ENCODE measurements at places on chromosomes 3 and 15.

GRCh38 chr15:52527911-52528563 is 643 bp downstream of the MYO5A start:
- no peak for DNase-seq

DNA sequence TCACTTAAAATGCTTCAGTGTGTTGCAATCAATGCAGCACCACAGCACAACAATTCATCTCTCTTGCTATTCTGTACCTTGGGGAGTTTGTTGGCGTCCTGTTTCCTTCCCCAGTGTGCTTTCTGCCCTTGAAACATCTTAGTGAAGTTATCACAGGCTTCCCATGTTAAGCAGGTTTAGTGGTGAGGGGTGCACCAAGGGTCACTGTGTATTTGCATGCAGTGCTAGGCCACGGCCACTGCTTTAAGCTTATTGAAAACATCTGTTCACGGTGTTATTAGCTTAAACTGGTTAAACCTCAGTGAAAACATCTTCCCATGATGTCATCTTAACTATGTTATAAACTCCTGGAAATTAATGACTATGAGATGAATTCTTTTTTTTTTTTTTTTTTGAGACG is 217.3 kb upstream of the GOLIM4 start:
- no peak for DNase-seq

- DNase-seq = no peak
Observed at GRCh38 chr3:130662501-130662996, 84.1 kb downstream of the PIK3R4 start.

DNA sequence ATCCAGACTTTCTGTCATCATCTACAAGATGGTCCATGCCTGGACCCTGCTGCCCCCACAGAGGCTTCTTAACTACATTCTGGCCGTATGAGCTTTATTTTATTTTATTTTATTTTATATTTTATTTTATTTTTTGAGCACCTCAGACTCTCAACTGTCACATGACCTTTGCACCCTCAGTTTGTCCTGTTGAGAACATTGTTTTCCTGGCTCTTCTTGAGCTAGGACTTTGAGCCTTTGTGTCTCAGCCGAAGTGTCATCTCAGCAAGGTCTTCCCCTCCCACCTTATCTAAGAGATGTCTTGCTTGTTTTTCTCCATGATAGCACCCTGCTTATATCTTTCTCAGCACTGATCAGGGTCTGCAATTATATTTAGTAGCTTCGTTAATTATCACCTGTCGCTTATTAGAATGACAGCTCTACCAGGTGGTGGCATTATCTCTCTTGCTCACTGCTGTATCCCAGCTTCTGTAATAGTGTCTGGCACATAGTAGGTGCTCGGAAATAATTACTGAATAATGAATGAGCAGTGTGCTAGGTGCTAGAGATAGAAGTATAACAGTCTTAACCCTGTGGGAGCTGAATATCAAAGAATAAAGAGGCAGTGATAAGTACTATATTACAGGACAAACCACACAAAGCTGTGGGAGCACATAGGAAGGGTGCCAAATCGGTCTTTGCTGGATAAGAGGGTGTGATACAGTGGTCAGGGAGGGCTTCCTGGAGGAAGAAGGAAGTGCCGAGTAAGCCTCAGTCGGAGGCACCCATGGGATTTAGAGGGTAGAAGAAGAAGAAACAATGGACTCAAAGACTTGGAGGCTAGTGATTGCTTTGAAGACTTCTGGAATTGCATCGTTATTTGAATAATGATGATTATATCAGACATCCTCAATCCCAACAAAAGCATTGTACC is 136.2 kb downstream of the ITPR1 start:
- no peak for DNase-seq

GRCh38 chr3:145623349-145623748 is 537.6 kb downstream of the PLOD2 start:
- no peak for DNase-seq

DNA sequence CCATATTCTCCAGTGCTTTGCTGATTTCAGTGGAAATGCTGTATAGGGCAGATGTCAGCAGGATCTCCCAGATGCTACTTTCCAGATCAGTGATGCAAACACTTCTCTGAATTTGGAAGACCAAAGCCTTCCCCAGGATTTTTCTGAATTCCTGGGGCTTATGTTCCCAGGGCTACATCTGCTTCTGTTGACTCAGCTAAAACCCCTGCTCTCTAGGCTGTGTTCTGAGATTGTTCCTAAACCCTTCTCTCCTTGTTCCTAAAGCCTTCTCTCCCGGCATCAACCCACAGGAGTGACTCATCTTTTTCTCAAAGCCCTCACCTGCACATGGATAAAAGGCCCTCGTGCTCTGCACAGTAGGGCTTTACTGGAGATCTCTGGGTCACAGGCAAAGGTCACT is 35.5 kb downstream of the FAH start:
- no peak for DNase-seq

DNA sequence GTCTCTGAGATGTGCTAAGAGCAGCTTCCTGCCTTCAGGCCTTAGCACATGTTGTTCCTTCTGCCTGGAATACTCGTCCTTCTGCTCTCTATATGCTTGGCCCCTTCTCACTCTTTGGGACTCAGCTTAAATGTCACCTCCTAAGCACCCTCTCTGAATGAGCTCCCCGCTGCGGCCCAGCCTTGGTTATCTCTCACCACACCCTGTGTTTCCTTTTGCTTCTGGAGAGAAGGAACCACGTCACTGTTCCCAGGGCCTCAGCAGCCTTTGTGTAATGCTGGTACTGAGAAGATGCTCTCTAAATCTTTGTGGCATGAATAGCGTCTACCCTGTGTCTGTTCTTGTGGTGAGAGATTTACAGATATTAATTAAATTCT is 2.2 kb downstream of the FAH start:
- DNase-seq = no peak

DNA sequence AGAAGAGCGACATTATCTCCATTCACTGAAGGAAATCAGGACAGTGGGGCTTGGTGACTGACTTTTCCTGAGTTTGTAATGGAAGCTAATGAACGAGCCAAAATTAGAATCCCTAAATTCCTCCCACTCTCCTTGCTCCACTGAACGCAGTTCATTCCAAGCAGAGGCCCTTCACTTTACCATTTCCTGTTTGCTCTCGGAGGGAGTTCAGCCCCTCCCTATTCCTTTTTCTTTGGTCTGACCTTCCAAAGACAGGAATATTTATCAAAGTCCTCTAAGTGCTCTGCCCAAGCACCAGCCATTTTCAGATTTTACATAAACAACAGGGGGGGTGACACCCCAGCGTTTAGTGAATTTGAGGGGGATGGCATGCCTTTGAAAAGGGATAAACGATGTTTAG is 24.0 kb upstream of the PTPRG start:
- DNase-seq = no peak

GRCh38 chr3:50160561-50160983 is 5.4 kb downstream of the SEMA3F start:
- DNase-seq = no peak

- no peak for DNase-seq
Observed at GRCh38 chr3:46484911-46485778, 12.6 kb upstream of the RTP3 start.

- peak; percentile 85 for DNase-seq
Observed at GRCh38 chr15:82999905-83000671, 11.4 kb downstream of the C15orf40 start.

- no peak for DNase-seq
Observed at GRCh38 chr3:18119866-18120265, 305.3 kb downstream of the SATB1 start.

DNA sequence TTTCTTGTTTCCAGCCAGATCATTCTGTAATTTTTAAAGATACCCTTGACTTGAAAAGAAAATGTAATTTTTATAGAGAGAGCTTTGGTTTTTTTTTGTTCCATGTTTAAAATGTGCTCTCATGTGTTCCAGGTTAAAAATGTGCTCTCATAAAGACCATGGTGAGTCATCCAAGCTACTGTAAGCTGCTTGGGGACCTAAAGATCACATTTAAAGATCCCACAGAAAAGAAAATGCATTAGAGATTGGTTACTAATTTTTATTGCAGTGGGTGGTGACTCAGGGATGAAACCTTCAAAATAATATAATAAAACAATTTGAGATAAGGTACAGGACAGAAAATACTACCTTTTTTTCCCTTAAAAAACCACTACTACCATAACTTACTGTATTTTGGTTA is 11.0 kb downstream of the TCF12 start:
- no peak for DNase-seq

GRCh38 chr3:76661527-76662250 is 378.2 kb upstream of the ROBO2 start:
- DNase-seq = no peak

GRCh38 chr3:141191097-141191749 is 40.4 kb upstream of the PXYLP1 start:
- DNase-seq = no peak

DNA sequence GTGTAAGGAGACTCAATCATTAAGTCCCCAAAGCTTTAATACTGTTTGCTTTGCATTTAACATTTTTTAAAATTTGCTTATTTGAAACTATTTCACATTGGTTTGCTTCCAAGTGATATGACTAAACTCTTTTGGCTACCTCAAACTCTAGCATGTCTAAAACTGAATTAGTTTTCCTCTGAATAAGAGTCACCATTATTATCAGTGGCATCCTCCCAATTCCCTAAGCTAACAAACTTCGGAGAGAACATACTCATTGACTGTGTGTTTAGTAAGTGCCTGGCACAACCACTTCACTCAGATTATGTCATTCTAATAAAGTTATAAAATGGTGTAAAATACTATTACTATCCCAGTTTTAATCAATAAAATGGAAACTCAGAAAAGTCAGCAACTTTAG is 21.9 kb downstream of the ATOSA start:
- no peak for DNase-seq

DNA sequence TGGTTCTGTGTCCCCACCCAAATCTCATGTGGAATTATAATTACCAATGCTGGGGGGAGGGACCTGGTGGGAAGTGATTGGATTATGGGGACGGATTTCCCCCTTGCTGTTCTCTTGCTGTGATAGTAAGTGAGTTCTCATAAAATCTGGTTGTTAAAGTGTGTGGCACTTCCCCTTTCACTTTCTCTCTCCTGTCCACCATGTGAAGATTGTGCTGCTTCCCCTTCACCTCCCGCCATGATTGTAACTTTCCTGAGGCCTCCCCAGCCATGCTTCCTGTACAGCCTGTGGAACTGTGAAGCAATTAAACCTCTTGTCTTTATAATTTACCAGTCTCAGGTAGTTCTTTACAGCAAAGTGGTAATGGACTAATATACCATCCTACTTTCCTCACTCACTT is 289.6 kb downstream of the EFHB start:
- peak; percentile 6 for DNase-seq

DNA sequence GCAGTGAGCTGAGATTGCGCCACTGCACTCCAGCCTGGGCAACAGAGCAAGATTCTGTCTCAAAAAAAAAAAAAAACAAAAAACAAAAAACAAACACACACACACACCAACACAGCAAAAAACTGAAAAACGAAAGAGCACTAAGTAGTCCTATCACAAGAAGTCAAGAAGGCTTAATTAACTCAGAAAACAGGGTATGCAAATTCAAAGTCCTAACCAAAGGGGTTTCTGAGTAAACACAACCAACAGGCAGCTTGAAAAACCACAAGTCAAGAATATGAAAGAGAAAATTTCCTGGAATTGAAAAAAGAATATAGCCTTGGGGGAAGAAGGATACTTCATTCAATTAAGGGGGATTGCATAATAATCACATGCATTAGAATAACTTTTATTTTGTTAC is 37.7 kb upstream of the PARP14 start:
- DNase-seq = no peak

DNA sequence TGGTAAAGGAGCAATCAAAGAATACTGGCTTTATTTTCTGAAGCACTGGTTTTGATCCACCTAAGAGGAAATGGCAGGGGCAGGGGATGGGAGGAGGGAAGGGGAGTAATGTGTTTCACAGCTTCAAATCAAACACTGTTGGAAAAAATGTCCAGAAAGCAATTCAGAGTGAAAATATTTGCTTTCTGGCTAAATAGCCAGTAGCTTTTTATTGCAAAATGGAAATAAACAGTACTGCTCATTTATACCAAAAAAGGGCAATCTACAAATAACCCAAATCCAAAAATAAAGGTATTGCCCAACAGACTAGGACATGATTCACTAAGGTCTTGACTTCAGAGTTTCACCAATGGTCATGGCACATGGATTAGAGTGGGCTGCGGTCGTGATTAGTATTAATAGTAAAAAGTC is 279.3 kb upstream of the THBS1 start:
- no peak for DNase-seq

DNA sequence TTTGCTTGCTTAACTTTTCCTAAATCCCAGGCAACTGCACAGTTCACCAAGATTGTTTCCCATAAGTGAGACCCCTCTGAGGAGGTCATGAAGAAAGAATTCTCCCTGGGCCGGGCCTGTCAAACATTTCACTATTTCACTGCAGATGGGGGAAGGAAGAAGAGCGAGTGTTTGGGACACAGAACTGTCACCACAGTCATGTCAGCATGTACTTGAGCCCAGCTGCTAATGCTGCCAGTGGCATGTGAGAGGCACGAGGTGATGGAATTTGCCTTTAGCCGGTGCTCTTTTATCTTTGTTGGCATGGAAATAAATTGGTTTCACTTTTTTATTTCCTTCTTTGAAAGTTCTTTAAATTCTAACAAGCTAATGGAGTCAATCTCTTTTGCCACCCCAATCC is 277.9 kb upstream of the GADL1 start:
- no peak for DNase-seq

- DNase-seq = no peak
Observed at GRCh38 chr15:85451099-85451700, 70.8 kb downstream of the AKAP13 start.

GRCh38 chr3:159620873-159621272 is 367.8 kb upstream of the IL12A start:
- no peak for DNase-seq

DNA sequence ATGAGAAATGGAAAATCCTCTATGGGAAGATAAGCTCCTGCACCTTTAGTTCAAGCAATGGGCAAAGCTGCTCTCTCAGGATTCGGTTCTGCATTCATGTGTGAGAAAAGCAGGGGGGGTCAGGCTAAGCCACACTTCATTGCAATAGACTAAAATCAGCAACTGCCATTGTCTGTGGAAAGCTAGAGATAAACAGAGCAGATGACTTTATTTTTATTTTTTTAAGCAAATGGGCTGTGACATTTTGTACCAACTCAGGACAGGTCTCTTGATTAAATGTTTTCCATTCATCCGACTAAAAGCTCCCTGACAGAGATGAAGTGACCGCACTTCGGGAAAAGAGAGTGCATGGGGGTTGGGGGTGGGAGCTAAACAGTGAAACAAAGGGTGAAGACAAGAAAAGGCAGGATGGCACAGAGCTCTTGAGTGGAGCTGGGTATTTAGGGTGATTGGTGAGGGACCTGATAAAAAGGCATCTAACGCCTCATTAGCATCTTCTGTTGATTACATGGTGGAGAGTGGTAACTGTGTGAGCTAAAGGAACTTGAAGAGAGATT is 987.4 kb downstream of the TUSC7 start:
- no peak for DNase-seq

- no peak for DNase-seq
Observed at GRCh38 chr3:23704298-23704697, 101.5 kb upstream of the UBE2E1 start.
